Tongue (tissue), 3 donors: ENCODE measurements at places on chromosomes 13 and 19.

DNA sequence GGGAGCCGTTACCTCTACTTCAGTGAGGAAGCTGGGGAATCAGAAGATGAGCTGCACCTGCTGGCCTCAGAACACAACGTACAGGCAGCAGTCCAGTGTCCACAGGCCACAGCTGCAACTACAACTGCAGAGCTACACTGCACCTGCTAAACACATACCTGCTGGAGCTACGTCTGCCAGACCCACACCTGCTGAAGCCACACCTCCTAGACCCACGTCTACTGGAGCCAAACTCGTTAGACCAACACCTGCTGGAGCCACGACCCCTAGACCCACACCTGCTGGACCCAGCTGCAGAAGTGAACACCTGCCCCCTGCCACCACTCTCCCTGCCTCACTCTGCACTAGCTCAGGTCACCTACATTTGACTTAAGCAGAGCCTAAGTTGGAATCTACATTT, 169.9 kb downstream of the USP12 start:
- no peak for DNase-seq

- DNase-seq, result no peak
Measured at GRCh38 chr19:47882890-47883289, 3.2 kb downstream of the SULT2A1 start.

DNA sequence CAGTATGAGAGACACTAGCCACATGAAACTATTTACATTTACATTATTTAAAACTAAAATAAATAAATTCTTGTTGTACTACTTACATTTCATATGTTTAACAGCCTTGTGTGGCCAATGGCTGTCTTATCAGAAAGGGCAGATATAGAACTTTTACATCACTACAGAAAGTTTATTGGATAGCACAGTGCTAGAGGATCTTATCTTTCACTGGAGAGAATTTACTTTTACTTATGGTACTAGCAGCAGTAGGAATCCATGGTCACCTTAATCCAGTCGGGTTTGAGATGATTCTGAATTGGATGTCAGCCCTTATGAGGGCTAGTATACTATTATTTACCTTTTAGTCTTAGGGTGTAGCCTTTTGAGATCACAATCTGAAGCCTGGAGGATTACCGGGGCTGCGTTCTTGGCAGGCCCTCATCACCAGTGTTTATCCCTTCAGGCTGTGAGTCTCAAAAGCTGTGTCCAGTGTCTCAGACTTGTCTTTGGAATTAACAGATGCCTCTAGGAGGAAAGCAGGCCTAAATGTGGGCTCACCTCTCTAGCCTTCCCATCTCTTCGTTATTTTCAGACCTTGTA, 21.7 kb downstream of the IFT88 start:
- DNase-seq, result no peak

- DNase-seq, result no peak
Measured at GRCh38 chr19:50002386-50002960, 22.7 kb downstream of the VRK3 start.

DNA sequence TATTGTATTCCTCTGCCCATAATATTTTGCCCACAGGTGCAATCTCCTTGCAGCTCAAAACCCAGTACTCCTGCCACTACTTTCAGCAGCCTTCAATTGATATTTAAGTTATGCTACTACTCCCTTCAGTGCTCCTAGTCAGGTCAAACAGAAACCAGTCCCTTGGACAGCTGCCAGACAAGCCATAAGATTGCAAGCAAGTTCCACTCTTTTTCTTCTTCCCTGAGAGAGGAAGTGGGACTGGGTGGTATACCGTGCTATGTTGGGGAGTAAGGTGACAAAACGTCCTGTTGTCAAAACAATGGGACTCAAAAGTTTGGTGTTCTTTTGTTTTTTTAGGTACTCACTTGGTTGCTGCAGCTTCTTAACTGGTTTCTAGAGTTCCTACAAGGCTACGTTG, 63.1 kb upstream of the FRY start:
- no peak for DNase-seq

- peak; percentile 73 for DNase-seq
Measured at GRCh38 chr19:35030257-35031071, at the start of gene SCN1B. Gene SCN1B, plus strand, starts transcription at chr19:35030470. Its CDS starts 351 bp downstream, at chr19:35030821.
